HFFc6 (cell line): ENCODE measurements at places on chromosomes 1 and 21.

DNA sequence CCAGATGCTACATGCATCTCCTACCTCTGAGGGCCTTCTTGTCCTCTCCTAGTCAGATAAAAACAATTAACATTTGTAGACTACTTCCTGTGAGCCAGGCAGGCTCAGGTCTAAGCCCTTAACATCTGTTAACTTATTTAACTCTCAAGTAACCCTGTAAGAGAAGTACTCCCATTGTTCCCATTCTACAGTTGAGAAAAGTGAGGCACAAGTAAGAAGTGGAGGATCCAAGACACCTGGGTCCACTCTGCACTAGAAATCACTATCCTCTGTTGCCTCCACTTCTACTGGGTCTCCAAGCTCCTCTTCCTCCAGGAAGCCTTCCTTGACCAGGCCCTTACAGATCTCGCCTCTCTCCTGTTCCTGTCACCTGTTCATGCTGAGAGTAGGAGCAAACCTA lies 9.7 kb downstream of the C1orf216 start:
- DNase-seq: no peak

DNA sequence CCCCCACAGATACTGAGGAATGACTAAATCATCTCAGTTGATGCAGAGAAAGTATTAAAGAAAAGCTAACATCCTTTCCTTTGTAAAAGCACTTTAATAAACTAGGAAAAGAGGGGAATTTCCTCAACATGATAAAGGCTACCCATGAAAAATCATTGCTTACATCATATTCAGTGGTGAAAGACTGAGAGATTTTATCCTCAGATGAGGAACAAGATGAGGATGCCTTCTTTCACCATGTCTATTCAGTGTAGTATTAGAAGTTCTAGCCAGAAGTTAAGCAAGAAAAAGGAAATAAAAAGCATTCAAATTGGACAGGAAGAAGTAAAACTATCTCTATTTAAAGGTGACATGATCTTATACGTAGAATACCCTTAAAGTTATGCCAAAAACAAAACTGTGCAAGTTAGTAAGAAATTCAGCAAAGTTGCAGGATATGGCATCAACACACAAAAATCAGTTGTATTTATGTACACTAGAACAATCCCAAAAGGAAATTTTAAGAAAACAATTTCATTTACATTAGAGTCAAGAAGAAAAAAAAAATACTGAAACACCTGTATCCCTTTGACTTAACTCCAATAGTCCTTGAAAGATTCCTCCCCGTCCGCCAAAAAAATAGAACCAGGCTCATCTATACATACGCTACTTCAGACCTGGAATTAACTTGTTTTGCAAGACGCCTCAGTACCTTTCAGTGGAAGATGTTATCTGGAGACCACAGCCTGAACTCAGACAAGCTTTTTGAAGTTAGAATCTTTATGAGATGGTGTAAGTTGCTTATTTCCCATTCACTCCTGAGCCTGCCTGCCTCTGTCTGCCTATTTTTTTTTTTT lies 17.5 kb downstream of the ZMYM4 start:
- DNase-seq: no peak

DNA sequence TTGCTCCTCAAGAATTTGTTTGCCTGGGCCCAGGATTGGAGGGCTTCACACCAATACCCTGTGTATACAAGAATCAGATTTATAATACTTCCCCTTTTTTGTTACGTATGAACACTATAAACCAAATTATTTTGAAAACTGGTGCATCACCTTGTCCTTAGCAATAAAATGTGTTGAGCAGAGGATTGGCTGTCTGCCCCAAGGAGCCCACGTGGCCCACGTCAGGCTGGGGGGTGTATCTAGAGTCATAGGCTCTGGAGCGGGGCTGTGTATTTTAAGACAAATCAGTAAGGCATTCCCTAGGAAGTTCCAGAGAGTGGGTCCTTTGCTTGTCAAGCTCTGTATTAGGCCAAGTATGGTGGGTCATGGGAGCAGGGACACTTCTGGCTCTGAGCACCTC lies 2.0 kb upstream of the ST3GAL3 start:
- no peak for DNase-seq

GRCh38 chr1:208534599-208534897 lies 290.4 kb upstream of the PLXNA2 start:
- no peak for DNase-seq

- DNase-seq: no peak
These were observed 10.2 kb downstream of the PLXNA2 start for GRCh38 chr1:208233978-208234377.

DNA sequence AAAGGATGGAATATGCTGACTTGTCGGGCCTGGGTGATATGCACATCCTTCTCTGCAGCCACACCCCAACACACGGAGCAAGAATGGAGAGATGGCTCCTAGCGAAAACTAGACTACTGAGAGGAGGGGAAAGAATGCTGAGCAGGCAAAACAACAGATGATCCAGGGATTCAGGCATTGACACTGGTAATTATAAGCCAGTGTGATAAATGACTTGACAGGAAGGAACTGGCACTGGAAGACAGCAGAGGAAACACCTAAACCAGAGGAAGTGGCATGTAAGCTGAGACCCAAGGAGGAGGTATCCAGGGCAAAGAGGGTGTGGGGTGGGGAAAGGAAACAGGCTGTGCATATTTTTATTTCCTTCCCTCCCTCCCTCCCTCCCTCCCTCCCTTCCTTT lies 31.7 kb upstream of the KHDRBS1 start:
- DNase-seq: no peak

GRCh38 chr1:117803318-117803717 lies 126.1 kb downstream of the GDAP2 start:
- no peak for DNase-seq
